Adrenal gland (tissue), 19 donors: ENCODE measurements at places on chromosomes 1 and 21. TPM values are rescaled to one million over a fixed set of nuclear protein-coding genes. Genes with fewer than 3 reads are reported as not detected.

The SYCP1 gene
- not detected for total RNA-seq

The NCF2 gene
- total RNA-seq = 17.0 TPM

GRCh38 chr1:247304031-247304430, 27.6 kb downstream of the ZNF496 start:
- H3K27ac ChIP-seq = no peak overlapping the region
- no peak for DNase-seq
- H3K36me3 ChIP-seq = peaks cover 15% of the 10 kb centered on the region
- no peak overlapping the region for H3K4me3 ChIP-seq

- no peak overlapping the region for H3K4me3 ChIP-seq
- DNase-seq = no peak
- H3K36me3 ChIP-seq = no peaks in the 10 kb centered on the region
- H3K27me3 ChIP-seq = peaks cover 11% of the 10 kb centered on the region
These were observed 735 bp upstream of the BRINP3 start for GRCh38 chr1:190478149-190479049.

GRCh38 chr1:57033222-57034001, 67.6 kb upstream of the C8B start:
- H3K4me1 ChIP-seq = no peaks in the 10 kb centered on the region
- no peak overlapping the region for H3K4me3 ChIP-seq
- H3K27me3 ChIP-seq = no peaks in the 10 kb centered on the region
- DNase-seq = no peak
